Fibroblast of mammary gland (primary cell): ENCODE measurements at places on chromosomes 6 and 20.

GRCh38 chr6:63527658-63528514, 44.4 kb upstream of the LOC128125822 start:
- peak; percentile 100 for DNase-seq

- DNase-seq: no peak
Observed at GRCh38 chr20:37452236-37452635, 68.8 kb upstream of the NNAT start.

DNA sequence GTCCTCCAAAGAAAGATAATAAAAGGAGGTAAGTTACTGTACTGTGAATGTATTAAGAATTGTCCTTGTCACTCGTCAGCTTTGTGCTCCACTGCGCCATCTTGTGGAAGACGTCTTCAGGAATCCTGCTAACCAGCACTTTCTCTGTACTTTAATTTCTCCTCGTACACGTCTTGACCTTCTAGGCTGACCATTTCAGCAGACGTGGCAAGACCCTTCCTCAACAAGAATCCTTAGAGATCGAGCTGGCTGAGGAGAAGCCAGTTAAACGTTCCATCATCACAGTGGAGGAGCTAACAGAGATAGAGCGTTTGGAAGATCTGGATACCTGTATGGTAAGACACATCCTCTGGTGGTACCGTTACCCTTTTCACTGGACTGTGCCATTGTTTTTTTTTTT, 95.5 kb upstream of the SCGN start:
- peak; percentile 80 for DNase-seq

DNA sequence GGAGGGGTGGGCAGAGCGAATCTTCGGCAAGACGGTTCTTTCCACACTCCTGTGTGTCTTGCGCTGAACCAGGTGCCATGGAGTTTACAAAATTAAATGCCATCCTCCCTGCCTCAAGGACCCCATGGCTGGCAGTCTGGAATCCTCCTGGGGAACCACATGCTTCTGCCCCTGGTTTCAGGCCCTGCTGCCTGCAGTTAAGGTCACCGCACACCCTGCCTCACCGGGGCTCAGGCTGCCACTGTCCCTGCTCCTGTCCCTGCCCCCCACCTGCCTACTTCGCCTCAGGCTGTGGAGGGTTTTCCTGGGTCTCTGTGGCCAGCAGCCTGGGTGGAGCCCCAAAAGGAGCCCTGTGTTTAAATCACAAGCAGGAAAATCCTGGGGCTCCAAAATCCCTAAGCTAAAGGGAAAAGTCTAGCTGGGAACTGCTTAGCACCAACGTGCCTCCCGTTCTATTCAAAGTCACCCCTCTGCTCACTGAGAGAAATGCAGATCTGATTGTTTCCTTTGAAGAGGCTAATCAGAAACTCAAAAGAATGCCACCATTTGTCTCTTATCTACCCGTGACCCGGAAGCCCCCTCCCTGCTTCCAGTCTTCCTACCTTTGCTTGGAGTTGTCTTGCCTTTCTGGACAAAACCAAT, 10.6 kb upstream of the TTLL2 start:
- no peak for DNase-seq

DNA sequence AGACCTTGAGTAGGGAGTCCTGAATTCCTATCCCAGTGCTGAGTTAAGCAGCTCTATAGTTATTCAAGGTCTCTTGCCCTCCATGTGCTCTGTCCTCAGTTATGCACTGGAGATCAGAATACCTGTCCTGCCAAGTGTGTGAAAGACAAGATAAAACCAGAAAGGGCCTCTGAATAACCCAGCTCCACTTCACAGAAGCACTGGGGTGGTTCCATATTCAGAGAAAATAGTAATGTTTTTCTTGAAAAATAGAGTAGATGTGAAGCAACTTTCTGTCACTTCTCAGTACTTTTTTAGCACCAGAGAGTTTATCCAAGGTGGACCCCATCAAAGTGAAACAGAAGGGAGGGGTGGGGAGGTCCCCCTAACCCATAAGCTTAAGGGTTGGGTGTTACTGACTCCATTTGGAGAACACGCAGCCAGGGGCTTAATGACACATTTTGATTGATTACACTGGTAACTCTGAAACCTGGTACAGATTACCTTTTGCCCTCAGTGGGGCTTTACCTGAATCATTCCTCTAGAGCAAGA, 509.8 kb upstream of the JARID2 start:
- DNase-seq: no peak

DNA sequence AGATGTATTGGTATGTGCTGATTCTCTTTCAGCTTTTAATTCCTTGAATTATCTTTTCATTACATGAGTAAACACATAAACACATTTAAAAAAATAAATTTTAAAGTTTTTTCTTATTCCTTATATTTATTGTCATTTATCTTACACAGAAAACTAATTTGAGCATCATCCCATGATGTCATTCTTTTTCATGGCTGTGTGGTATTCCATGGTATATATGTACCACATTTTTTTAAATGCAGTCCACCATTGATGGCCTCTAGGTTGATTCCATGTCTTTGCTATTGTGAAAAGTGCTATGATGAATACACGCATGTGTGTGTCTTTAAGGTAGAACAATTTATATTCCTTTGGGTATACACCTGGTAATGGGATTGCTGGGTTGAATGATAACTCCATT, 33.3 kb downstream of the OTOR start:
- DNase-seq: no peak

DNA sequence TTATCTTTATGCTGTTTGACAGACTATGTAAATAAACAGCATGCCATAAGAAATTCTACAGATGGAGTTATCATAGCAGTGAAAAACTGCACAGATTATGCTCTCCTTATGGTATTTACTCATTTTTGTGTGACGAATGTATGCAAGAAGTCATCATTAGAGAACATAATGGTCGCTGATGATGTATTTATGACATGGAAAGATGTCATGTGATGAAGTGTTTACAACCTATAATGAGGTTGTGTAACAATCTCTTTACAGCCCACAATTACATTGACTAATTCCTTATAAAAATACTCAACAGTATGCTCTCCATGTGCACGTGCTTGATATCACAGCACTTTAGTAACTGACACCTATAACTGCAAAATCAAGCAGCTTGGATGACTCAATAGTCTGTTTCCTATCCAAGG, 192.4 kb downstream of the BMP2 start:
- no peak for DNase-seq

- peak; percentile 30 for DNase-seq
Observed at GRCh38 chr6:42777126-42777822, 4.6 kb upstream of the BICRAL start.

- DNase-seq: no peak
Observed at GRCh38 chr20:49288784-49289696, 11.2 kb upstream of the ZNFX1 start.

DNA sequence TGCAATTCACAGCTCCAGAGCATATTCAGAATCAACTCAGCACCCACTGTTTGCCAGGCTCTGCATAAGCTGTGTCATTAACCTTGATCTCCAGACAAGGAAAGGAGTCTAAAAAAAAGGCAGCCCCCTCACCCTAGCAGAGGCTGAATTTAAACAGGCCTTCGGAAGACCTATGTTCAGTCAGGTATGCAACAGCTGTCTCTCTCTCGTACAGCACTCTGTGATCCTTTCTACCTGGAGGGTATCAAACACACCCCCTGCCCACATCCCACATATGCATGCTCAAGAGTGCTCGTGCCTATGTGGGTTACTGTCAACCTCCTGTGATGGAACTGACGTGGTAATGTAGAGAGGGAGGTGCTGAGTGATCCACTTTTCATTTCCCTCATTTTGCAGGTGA, 8.5 kb downstream of the PLAGL2 start:
- DNase-seq: no peak

- DNase-seq: no peak
Observed at GRCh38 chr6:90220273-90220672, 76.4 kb downstream of the BACH2 start.

- DNase-seq: peak; percentile 72
Observed at GRCh38 chr20:13788167-13788834, 3.5 kb downstream of the NDUFAF5 start.

DNA sequence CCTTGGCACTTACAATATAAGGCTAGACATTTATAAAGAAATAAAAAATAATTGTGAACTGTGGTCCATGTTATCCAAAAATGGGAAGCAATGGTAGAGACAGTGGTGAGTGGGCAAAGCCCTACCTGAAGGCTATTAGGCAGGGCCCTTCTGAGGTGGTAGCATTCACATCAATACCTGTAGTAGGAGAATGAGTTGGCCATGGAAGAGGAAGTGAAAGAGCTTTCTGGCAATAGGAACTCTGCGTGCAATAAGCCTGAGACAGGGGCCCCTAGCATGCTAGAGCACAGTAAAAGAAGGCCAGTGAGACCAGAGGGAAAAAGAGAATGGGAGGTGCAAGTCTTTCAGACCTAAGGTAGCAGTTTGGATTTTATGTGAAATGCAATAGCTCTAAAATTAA, 754.5 kb downstream of the PTPRT start:
- no peak for DNase-seq

DNA sequence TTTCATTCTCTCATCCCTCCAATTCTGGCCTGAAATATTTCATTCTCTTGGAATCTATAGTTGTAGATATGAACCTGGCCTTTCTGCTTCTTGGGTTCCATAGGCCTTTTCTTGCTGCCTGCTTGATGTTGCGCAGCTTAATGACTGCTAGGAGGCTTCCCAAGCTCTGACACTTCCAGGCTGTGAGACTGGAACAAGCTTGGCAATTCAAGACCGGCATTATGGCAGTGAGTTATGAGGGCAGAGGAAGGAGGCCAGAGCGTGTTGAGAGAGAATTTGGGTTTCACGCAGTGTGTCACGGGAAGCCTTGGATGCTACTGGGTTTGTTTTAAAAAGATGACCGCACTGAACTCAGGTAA, 948 bp upstream of the DNAJC5 start:
- peak; percentile 20 for DNase-seq

DNA sequence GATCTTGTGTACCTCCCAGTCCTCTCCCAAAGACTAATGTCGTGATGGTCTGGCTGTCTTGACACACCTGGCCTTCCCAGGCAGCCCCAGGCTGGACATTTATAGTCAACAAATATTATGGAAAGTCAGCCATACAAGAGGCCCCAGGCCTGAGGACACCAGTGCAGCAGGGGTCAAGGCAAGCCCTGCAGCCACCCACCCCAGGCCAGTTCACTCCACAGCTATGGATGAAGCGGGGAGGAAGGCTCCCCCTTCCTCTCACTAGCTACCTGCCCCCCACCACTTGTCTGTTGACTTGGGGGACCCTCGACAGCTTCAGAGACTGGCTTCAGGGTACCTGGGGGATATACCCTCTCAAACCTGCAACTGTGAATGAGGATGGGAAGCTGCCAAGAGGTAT, 132.1 kb downstream of the MRPL14 start:
- no peak for DNase-seq

DNA sequence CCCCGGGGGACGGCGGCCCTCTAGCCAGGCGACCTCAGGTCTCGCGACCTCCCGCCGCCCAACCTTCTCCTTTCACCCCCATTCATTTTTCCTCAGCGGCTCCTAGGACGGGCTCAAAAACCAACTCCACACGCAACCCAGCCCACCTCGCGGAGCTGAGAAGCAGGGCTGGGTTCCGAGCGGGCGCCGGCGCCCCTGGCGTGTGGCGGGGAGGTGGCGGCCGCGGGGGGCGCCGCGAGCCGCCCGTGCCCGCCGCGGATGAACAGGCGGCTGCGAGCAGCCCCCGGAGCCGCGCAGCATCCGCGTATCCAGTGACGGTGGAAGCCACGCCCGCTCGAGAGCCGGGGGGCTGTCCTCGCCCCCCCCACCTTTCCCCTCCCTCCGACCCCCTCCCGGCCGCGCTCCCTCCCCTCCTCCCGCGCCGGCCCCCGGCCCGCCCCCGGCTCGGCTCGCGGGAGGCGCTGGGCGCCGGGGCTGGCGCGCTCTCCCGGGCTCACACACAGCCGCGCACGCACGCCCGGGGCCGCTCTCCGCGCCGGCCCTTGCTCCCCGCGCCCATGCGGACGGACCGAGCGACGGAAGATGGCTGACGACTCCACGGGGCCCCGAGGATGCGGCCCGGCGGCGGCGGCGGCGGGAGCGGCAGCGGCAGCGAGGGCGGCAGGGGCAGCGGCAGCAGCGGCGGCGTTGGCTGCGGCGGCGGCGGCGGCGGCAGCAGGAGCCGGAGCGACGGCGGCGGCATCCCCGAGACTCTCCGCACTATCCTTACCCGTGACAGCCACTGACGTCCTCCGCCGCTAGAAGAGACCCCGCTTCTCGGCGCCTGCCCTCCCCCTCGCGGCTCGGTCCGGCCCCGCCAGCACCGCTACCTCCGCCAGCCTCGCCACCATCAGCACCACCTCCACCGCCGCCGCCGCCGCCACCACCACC, at the start of gene SOBP:
TSS of gene SOBP (plus strand) at position 482 of the 930 bp plus-strand sequence. CDS start 500 bp downstream, outside the sequence.
- DNase-seq: peak; percentile 51

- DNase-seq: peak; percentile 86
Observed at GRCh38 chr6:111971866-111972532, 81.9 kb upstream of the CCN6 start.
